ENCODE measurements at places on chromosomes 4 and X.
A peak's percentile ranks its signal among the peaks of the same experiment; 100 is the strongest.

- DNase-seq = no peak
Observed at GRCh38 chrX:105821471-105822121, 743 bp upstream of the NRK start.

- DNase-seq = no peak
Observed at GRCh38 chr4:146637621-146638332, 916 bp upstream of the POU4F2 start.

DNA sequence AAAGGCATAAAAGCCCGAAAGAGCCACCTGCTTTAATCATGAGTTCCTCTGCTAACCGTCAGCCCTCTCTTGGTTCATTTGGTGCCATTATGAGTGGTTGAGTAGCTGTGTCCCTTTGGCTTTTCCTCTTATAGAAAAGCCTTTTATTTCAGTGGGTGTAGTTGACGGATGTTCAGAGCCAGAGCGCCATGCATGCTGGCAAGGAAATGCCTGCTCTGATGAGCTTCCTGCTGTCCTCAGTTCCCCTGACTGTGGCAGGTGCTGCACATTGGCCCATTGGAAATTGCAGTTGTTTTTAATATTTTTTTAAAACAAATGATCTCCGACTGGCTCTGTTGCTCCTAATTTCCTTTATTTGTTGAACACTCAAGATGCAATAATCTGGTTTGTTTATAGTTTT lies 77.3 kb upstream of the LIMCH1 start:
- no peak for DNase-seq

- DNase-seq = no peak
Observed at GRCh38 chrX:40772290-40772689, 36.9 kb upstream of the MED14 start.

- no peak for DNase-seq
Observed at GRCh38 chr4:8385611-8386010, 54.9 kb downstream of the ACOX3 start.

DNA sequence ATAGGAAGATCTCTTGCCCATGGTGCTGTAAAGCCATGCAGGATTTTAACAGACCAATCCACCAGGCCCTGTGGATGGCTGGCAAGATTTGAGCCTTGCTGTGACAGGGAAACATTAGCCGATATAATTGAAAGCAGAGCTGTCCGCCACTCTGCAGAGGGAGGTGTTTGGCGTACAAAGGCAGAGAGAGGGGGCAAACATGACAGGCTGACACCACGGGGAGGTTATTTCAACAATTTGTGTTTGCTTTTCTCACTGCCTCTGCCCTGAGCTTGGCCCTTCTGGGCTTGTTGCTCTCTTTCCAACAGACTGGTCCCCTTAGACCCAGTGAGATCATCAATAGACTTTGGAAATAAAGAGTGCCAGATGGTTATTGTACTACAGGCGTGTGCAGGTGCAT lies 59.4 kb downstream of the CLNK start:
- DNase-seq = no peak

GRCh38 chr4:77795326-77795725 lies 23.8 kb downstream of the CNOT6L start:
- DNase-seq = no peak

DNA sequence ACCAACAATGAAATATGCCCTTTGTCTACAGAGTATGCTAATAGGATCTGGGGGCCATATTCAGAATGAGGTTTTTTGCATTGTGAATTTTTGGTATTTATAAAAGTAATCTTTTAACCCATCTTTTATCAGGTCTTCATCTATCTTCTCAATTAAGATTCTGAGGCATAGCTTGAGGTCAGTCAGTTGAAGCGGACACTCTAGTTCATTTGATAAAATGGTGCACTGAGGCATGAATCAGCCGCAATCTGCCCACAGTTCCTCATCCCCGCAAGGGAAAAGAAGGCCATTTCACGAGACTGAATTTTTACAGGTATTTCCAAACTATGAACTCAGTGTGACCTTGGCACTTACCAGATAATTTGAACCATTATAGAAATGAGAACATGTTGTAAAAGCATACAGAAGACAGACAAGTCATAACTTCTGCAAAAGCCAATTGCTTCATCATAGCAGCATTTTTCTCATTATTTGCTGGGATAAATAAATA lies 19.3 kb upstream of the VCX2 start:
- no peak for DNase-seq

DNA sequence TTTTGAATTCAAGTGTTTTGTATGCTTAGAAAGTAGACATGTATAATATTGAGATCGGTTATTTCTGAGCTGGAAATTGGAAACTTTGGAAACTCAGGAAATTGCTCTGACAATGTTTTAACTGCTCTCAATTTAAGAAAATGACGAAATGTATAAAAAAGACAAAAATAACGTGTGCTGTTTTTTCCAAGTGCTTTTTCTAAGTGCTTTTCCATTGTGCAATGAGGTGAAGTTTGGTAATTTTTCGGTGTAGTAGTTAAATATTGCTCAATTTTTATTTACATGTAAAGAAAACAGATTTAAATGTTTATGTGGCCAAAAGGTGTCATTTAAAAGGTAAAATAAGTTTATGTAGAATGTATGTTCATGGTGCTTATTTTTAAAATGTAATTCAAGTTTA lies 39.4 kb upstream of the RHOH start:
- DNase-seq = no peak

- DNase-seq = no peak
Observed at GRCh38 chrX:79161655-79162054, 17.2 kb downstream of the GPR174 start.

GRCh38 chrX:20311505-20311904 lies 44.8 kb upstream of the RPS6KA3 start:
- DNase-seq = no peak

- no peak for DNase-seq
Observed at GRCh38 chr4:110975338-110975737, 352.5 kb upstream of the PITX2 start.

DNA sequence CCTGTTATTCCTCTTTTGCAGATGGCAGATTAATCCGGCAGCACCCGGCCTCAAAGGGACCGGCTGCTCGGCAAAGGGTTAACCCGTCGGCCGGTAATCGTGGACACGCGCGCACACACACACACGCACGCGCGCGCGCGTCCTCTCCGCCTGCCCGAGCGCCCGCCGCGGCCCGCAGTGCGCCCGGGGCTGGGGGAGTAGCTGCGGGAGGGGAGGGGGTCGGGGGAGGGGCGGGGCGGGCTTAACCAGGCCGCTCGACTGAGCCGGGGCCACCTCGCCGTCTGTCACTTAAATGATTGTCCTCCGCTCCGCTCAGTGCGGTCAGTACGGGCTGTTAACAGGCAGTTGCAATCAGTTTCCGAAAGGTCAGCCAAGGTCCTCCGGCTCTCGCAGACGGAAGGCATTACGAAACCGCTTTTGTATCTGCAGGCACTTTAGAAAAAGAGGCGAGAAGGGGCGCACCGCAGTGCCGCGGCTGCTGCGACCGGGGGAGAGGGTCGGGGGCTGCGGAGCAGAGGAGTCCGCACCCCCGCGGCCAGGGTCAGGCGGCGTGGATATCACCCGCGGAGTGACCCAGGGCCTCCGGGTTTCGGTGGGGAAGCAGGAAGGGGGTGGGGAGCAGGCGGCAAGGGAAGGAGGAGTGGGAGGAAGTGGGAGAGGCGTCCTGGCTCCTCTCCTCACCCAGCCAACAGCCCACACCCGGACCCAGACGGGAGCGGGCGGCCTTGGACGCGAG lies 57.3 kb upstream of the BCOR start:
- DNase-seq = no peak

DNA sequence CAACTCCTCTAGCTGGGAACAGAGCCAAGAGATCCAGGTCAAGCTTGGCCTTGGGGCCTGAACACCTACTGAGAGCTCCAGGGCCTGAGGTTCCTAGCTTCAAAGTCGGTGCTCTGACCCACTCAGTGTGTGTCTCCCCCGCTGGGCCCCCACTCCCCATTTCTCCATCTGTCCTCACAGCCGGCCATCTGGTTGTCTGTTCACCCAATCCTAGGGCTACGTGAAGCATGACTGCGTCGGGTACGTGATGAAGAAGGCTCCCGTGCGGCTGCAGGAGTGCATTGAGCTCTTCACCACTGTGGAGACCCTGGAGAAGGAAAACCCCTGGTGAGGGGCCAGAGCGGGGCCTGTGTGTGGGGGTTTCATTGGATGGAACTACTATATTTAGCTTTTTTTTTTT lies 12.3 kb downstream of the USP11 start:
- DNase-seq = no peak

DNA sequence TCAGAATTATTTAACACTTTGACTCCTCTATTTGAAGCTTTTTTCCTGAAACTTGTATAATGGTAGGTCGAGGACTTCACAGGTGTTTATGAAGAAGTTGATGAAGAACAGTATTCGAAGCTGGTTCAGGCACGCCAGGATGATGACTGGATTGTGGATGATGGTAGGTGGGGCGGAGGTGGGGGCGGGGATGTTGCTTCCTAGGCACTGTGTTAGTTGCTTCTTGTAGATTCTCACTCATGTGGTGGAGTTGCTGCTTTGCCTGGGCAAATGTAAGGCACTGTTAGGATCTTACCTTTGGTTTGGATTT lies 9.4 kb downstream of the POLA1 start:
- no peak for DNase-seq

- DNase-seq = no peak
Observed at GRCh38 chr4:15100994-15101695, 98.9 kb downstream of the CPEB2 start.

- DNase-seq = no peak
Observed at GRCh38 chrX:103518571-103518970, 718 bp downstream of the RAB40A start.

GRCh38 chr4:48472794-48473193 lies 10.3 kb upstream of the SLC10A4 start:
- DNase-seq = no peak

DNA sequence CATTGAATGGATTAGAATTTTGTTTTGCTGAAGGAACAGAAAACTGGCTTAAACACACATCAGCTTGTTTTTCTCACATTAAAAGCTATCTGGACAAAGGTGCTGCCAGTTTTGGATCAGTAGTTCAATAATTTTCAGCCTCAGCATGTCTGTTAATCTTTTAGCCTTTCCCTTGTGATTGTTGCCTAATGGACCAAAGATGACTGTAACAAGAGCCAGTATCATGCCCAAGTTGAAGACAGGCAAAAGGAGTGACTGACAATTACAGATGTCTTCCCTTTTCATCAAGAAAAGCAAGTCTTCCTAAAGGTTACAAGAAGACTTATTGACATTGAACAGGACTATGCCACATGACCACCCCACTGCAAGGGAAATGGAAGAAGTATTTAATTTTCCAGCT lies 419.7 kb downstream of the MAPK10 start:
- DNase-seq = no peak

DNA sequence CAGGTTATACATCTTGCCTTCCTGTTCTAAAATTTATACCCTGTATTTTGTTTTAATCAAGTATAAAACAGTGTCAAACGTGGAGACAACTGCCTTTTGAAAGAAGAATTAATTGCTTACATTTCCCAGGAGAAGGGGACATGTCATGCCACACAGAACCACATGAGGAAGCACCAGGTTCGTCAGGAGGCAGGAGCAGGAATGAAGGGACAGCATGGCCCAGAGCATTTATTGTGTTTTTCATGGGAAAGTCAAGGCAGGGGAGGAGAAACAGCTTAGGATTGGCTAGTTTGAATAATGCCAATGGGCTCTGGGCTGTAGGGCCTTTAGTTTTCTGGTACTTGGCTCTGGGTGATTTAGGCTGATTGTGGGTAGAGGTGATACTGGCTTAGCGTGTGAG lies 203.7 kb downstream of the CFAP299 start:
- no peak for DNase-seq

DNA sequence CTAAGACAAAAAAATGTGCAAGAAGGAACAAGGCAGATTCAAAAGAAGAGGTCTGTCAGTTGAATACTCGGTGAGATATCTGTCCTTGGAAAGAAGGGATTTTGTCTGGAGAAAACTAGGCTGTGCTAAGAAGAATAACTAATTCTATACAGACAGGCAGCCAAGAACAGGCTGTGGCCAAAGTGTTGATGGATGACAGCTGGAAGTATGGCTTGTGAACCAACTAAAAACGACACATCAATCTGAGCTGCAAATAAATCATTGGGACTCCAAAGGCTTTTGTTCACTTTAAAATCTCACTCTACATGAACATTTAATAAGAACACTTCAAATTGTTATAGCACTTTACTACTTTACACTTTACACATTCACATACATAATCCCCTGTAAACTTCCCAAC lies 70.5 kb upstream of the IGSF1 start:
- DNase-seq = no peak

GRCh38 chr4:13483768-13484121 lies 395 bp downstream of the RAB28 start:
- DNase-seq = peak; percentile 41

DNA sequence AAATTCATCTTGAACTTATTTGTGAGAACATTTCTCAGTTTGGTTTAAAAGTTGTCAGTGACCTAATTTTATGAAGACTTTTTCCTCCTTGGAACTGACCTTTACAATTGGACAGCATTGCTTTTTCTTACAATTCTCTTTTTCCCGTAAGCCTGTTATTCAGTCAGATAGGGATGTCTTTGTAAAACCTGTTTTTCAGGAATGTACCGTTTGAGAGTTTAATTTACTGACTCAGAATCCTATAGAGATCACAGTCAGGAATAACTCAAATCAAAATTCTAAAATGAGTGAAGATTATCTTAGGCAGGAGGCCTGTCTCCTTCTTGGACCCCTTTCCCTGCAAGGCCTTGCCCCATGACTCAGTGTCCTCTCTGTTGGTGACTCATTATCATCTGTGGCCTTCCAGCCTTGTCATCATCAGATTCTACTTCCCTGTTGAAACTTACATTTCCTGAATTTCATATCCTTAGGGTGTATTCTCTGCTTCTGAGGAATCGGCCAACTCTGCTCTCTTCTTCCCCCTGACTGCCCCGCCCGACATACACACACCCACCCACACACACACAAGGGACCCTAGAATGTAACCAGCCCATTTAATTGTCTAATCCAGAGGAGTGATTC lies 99.8 kb downstream of the ARHGAP10 start:
- DNase-seq = peak; percentile 94

GRCh38 chr4:96603641-96604040 lies 763.7 kb downstream of the PDHA2 start:
- no peak for DNase-seq

DNA sequence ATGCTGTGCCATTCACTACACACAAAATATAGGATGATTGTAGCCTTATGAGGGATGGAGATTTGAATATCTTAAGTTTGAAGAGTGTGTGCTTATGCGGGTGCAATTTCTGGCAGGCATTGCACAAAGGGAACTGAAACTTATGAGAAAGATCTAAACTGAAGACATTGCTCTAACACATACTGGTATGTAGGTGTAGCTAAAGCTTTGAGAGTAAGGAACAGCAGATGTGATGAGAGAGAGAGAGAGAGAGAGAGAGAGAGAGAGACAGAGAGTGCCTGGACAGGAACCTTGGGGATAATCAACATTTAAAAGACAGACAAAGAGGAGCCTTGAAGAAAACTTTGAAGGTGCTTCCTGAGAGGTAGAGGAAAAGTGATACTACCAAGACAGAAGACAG lies 379.7 kb downstream of the SPRY1 start:
- DNase-seq = no peak

DNA sequence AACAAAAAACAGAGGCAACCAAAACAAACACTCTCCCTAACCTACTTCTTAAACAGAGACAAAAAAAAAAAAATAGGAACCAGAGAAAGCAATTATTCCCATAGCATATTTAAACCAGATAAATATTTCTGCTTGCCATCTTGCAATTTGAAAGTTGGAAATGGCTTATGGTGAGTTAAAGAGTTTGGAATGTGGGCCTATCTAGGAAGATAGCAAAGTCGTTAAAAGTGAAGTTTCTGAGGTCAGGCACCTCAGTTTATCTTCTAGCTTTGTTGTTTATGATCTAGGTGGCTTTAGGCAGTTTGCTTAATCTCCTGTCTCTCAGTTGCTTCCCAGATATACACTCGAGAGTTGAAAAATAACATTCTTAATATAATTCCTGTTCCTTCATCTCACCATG lies 284.2 kb downstream of the KCNIP4 start:
- DNase-seq = no peak

Data from PC-9 (cell line).